Heart left ventricle (tissue), 16 donors: ENCODE measurements at places on chromosomes 4 and X.

DNA sequence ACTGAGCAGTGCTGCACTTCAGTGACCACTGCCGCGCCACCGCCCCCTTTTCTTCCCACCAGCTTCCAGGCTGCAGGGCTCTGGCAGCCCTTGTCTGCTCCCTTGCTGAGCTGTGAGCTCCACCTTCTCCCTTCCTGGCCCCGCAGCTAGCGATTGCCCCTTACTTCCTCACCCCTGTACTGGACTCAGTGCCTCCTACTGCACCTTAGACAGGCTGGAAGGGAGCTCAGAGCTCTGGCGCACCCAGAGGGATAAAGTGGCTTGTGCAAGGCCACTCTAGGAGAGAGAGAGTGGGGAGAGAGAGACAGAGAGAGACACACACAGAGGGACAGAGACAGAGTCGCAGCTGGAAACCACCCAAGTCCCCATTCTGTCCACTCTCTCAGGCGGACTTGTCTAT, 6.0 kb downstream of the RASL11B start:
- peak; percentile 72 for DNase-seq

DNA sequence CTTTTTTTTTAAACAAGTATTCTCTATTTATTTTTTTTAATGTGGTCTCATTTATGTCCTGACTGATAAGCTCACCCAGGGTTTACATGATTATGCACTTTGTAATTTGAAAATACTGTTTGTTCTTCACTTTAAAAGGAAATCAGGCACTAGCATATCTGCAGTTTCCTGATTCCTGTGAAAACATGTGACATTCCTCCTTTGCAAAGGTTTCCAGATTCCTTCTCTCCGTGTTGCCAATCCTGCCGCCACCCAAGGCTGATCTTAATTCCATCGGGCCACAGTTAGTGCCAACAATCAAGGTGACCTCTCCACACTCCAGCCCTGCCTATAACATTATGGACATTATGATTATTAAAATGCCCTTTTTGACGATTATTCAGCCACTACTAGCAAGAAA, 225.4 kb downstream of the PCDH7 start:
- DNase-seq = no peak

GRCh38 chr4:113905301-113905700, 74.1 kb downstream of the ARSJ start:
- DNase-seq = no peak

DNA sequence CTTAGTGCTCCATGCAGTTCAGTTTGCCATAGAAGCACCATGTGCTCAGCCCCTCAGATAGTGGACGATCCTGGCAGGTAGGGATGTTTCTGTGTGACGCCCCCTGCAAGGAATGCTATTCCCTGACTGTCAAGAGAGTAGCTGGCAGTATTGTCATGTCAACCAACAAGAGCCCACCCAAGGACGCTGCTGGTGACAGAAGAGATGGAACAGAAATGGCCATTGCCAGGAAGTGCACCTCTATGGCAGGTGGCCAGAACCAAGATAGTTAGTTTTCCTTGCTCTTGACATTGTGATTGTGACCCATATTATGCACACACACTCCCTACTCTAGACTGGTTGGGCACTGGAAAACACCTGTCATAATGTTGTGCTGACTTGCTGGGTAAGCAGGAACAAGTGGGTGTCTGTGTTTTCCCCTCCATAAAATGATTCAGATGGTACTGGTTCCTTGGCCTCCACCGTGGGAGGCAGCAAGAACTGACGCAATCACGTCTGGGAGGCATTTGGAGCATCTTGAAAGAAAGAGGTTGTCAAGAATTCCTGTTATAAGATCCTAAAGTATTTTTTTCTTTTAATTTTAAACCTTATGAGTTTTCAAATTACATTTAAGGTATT, 507.9 kb downstream of the MID1IP1 start:
- no peak for DNase-seq

- DNase-seq = no peak
Measured at GRCh38 chr4:73308286-73308685, 49.7 kb upstream of the ANKRD17 start.

DNA sequence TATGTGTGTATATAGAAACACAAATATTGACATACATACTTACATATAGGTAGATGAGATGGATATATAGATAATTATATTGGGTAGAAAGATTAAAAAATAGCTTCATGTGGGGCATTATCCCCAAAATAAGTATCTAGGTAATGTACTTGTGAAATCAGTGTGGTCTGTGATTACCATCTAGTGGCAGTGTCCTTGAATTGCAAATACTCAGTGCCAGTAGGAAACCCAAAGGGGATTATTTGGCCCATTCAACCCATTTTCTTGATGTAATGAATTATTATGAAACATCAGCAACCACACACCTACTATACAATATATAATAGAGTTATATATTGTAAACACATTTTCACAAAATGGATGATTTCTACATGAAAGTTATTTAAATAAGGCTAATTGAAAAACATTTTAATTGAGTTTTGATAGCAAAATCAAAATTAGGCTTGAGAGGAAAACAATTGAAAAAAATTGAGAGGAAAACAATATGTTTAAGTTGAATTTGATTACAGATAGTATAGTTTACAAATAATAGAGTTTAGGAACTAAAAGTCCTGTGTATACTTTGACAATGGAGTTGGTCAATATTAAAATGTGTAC, 389.4 kb downstream of the GALNTL6 start:
- no peak for DNase-seq

GRCh38 chr4:25441519-25442117, 64.6 kb downstream of the ANAPC4 start:
- DNase-seq = peak; percentile 31

- DNase-seq = no peak
Measured at GRCh38 chr4:142405695-142406498, 440.2 kb downstream of the INPP4B start.

- DNase-seq = peak; percentile 30
Measured at GRCh38 chr4:128810331-128810870, 901 bp downstream of the JADE1 start.

DNA sequence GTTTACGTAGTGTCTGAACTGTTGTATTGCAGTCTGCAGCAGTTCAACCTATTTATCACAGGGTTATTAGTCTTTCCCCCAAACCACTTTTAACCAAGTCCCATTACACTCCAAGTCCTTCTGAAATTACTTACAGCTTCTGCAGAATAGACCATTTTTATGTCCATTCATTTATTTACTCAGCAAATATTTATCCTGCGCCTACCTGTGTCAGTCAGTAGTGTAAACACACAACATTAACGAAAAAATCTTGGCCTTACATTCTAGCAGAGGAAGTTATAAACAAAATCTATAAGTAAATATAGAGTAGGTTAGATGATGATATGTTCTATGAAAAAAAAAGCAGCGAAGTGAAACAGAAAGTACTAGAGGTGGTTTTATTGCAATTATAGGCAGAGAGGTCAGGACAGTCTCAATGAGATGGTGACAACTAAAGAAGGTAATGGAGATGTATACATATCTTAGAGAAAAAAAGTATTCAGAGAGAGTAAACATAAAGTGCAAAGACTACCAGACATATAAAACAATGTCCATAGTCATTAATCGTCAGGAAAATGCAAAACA, 534.7 kb downstream of the KCNIP4 start:
- no peak for DNase-seq

DNA sequence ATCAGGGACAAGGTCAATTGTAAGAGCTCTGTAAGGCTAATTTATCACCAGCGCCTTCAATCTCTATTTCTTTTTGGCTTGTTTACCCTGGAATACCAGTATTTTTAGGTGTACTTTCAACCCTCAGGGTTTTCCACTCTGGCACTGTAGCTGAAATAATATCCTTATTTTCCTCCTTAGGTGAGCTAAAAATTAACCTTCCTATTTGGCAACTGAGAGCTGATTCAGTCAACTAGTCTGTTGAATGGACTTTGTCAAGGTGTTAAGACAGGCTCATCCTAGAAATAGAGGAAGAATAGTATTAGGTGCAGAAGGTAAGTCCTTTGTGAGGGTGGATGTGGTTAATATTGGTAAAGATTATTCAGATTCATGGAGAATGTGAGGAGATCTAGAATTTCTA, 101.3 kb upstream of the BANK1 start:
- DNase-seq = no peak

DNA sequence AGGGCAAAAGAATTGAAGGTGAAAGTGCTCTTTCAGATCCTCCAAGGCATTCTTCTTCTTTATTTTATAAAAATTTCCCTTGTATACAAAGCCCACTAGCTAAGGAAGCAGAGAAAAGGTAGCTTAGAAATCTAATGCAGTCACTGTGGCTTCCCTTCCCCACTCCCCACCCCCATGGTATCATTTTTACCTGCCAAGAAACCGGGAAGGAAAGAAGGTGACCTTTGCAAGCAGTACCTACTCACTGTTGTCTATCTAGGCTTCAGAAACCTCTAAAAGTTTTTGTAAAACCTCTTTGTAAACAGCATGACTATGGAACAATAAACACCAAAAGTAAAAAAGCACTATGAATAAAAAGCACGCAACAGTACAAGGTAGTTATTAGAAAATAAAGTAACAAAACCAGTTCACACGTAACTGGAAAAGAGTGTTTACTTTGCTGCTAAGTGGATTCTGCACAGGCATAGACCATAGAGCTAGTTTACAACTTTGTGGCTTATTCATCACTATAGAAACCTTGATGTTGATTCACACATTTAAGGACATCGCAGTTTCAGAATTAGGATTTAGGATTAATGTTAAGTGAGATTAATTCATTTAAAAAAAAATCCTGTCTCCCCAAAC, 109.6 kb upstream of the FTHL17 start:
- no peak for DNase-seq

GRCh38 chr4:153523941-153524386, 57.8 kb downstream of the TMEM131L start:
- DNase-seq = no peak

- DNase-seq = no peak
Measured at GRCh38 chr4:175330236-175330635, 412.1 kb downstream of the ADAM29 start.

DNA sequence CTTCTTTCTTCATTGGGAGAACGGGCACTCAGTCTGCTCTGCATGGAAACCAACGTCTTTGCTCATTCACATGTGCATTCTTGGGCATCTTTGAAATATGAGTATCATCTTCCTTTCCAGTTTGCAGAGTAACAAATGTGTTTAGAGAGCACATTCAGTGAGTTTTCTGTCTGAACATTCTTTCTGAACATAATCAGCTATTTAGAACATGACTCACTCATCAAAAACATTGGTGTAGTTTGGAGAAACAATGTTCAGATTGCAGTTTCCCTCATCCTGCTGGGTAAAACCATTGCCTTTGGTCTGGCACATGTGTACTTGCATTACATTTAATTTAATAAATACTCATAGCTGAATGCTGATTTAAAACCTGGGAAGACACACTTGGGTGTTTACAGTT, 81.5 kb upstream of the F9 start:
- no peak for DNase-seq

DNA sequence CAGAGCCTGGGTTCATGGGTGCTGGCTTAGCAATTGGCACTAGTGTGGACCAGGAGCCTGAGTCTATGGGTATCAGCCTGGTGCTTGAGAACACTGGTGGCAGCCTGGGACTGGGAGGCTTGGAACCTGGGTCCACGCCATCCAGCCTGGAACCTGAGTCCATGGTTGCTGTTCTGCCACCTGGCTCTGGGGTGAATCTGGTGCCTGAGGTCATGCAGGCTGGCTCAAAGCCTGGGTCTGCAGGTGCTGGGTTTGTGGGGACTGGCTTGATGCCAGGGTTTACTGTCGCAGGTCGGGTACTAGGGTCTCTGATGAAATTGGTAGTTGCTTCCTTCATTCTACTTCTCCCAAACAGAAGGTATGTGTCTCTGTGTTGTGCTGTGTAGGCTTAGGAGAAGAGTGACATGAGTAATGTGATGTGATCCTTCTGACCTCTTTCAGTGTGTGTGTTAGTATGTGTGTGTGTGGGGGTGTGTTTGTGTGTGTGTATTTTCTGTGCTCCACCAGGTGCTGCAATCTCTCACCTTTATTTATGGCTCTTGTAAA, 517.0 kb upstream of the EPHA5 start:
- no peak for DNase-seq

- DNase-seq = no peak
Measured at GRCh38 chr4:87499403-87500091, 29.6 kb downstream of the SPARCL1 start.

- DNase-seq = no peak
Measured at GRCh38 chrX:113741744-113742143, 842.1 kb upstream of the HTR2C start.

GRCh38 chr4:153372967-153373562, 28.6 kb downstream of the MND1 start:
- no peak for DNase-seq

DNA sequence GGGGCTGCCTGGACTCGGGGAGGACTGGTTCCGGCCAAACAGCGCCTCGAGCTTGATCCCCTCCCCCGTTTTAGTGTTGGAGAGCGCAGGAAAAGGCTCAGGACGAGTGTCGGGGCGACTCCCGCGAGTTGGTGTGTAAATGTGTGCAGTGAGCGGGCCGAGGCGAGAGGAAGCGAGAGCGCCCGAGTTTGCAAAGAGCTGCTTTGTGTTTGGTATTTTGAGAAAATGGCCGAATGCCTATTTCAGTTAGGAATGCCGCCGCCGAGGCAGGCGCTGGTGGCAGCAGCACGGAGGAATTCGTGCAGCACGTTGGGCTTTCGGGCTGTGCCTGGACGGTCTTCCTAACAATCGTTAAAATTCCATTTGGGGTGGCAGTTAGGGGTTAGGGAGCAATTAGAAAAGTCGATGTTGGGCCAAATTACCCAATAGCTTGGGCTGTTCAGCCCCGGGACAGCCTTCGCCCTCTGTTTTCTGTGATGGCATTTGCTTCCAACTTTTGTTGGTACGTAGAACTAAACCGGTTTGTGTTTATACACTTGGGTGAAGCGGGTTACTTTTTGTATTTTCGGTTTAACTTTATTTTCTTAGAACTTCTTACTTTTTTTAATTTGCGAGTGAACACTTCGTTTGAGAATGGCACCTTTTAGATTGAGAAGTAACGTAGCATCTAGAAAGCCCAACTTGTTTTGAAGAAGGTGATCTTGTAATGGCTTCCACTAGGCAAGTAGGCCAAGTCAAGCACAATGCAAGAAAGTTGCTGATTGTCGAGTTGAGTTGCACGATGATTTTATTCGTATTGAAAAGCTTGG, 1.6 kb downstream of the REST start:
- DNase-seq = peak; percentile 40

DNA sequence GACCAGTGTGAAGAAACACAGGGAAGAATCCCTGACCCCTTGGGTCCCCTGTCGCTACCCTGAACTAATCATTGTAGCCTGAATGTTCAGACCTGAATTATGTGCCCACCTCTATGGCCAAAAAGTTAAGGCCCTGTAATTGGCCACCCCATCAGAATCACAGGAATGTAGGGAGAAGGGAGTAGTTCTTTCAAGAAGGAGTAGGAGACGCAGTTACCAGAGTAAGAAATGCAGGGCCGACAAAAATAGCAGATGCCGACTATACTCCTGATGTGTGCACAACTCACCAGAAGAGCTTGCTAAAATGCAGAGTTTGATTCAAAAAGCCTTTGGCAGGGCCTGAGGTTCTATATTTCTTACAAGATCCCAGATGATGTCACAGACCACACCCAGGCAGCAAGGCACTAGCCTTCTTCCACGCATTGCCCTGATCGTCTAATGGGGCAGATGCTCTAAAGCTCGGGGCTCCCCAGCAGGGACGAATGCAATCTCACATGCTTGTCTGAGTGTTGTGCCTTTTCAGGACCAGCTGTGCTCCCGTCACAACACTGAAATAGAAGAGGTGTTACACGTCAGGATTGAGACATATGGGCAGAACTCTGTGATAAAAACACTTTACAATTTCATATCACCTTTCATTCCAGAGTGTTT, 161.0 kb upstream of the FAM241A start:
- DNase-seq = no peak
